ENCODE measurements at places on chromosomes 3 and 15.

- no peak for DNase-seq
Observed at GRCh38 chr3:141231952-141232823, 563 bp downstream of the PXYLP1 start.

DNA sequence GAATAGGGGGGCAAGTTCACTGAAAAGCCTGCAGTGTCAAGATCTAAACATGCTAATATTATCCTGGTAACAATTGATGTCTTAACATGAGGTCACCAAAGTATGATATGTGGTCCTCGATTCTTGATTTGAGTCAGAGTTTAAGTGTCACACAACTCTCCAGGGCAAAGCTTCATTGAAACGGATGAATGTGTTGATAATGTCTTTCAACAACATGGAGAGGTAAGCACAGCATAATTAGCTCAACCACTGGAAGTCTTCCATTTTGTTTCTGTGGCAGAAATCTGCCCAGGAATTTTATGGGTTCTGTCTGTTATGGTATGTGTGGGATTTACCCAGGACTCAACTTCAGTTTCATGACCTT is 591.5 kb downstream of the ZNF385D start:
- DNase-seq, result no peak

DNA sequence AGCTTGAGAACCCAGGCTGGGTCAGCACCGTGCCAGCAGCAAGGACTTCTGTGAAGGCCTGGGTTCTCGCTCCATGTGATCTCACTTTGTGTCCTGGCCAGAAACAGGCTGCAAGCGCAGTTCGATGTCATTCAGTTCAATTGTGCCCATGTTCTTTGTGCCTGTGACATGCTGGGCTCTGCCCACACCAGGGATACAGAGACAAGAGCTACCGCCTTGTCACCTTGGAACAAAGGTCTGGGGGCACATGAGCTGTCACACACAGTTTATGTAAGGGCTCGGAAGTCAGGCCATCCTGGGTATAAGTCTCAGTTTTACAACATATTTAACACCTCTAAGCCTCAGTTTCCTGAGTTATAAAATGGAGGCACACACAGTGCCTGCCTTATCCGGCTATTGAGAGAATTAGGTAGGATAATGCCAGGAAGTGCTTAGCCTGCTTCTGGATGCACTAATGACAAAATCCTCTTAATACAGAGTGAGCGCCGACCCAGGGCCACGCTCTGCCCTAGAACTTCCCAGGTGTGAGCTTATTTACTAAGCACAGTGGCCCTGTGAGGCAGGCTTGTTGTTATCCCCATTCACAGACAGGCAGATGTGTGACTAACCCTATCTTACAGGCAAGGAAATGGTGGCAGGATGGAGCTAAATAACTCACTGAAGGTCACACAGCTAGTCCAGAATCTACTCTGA is 50.4 kb upstream of the LIMD1 start:
- no peak for DNase-seq

GRCh38 chr3:29679944-29680343 is 399.1 kb downstream of the RBMS3 start:
- DNase-seq, result no peak

- no peak for DNase-seq
Observed at GRCh38 chr3:144344925-144345548, 373.4 kb downstream of the DIPK2A start.

GRCh38 chr3:11624704-11625375 is 18.9 kb downstream of the VGLL4 start:
- DNase-seq, result no peak

DNA sequence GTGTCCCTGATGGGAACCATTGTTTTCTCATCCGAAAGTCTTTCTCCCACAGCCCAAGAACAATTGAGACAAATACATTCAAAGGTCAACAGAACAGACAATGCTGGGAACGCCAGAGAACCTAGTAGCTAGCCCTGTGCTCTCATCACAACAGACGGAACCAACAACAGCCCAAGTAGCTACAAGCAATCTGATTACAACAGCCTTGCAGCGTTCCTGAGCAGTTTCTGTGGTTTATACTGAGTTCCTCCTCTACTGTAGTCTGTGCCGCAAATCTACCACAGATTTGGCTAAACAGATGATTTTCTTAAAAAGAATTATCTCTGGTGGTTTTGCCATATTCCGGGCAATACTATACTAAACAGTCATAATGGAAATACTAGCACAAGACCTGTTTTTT is 435.6 kb downstream of the MECOM start:
- no peak for DNase-seq

DNA sequence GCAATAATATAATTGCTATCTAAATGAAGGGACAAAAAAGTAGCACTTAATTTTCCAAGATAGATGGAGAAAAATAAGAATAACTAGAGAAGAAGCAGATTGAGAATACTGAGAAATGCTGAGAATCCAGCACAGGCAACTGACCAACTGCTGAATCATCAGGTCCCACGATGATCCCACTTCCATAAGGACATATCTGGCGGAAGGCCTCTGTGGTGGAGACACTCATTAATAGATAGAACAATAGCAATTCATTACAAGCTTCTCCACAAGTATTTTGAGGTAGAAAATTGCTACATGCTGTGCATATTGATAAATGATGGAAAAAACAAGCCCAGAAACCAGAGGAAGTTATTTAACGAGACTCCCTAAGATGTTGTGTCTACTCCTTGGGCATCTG is 105.9 kb downstream of the DUT start:
- no peak for DNase-seq

GRCh38 chr3:120563356-120564022 is 32.6 kb upstream of the NDUFB4 start:
- DNase-seq, result no peak

DNA sequence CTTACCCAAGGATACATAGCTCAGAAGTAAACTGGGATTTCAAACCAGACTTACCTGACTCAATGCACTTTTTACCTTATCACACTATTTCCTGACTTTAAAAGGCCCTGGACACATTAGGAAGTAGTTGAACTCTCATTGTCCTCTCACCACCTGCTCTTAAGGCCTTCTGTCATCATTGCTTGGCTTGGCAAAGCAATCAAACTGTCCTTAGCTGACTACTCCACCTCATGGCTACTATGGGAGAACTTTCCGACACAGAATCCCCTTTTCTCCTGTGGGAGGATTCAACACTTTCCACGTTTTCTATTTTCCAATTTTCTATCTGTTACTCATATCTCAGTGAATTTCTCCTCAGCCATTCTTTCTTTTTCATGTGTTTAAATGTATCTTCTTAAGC is 55.4 kb downstream of the ZNF148 start:
- no peak for DNase-seq

GRCh38 chr15:83380059-83380458 is 67.1 kb upstream of the SH3GL3 start:
- no peak for DNase-seq

DNA sequence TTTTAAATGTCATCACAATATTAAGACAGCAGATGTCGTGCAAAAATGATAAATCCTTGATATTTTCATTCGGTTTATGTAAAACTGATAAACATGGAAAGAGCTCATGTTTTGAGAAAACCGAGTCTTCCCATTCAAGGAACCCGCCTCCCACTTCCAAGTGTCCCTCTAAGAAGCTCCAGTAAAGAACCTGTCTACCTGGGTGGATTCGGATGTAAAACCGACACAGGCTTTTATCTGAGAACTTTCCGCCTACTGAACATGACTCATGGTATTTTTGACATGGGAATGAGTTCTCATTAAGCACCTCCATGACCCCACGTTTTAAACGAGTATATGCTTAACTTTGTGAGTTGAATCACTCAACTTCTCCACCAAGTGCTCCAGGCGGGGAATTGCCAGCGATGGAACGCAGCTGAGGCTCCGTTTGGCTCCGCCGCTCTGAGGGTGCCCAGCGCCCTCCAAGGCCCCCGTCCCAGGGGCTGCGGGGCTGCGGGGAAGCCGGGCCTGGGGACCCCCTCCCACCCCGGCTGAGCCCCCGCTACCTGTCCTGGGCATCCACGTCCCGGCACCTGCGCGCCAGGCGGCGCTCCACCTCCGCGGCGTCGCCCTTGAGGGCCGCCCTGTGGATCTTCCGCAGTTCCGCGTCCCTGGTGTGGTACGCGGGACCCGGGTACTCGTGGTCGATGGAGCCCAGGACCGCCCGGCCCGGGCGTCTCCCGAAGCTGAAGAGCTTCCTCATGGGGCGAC is 119.9 kb downstream of the LMLN start:
- DNase-seq, result peak; percentile 34

DNA sequence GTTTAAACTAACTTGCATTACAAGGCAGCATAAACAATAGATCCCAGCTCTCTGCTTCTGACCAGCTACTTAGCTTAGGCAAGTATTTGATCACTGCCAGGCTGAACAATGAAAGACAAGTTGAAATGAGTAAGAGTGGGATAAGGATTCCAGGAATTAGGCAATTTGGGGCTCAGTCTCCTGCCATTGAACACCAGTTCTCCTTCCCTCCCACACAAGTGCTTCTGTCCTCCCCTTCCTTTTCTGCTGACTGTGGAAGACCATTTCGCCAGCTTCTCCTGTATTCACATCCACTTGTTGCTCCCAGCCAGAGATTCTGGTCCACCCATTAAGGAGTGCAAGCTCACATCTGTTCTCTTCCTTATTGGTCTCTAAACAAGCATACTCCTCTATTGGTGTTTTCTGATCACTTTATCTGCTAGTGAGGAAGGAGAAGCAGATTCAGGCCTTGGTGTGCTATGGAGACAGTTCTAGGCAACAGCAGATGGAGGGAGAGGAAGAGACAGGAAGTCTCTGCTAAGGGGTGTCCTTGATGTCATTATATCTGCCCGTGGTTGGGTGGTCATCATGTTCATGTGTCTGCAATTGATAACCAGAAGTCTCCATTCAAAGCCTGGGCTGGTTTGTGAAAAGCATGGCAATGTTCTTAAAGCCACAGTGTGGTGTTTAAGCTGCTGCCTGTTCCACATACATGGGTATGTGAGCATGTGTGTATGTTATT is 121.5 kb downstream of the PLCL2 start:
- DNase-seq, result no peak

DNA sequence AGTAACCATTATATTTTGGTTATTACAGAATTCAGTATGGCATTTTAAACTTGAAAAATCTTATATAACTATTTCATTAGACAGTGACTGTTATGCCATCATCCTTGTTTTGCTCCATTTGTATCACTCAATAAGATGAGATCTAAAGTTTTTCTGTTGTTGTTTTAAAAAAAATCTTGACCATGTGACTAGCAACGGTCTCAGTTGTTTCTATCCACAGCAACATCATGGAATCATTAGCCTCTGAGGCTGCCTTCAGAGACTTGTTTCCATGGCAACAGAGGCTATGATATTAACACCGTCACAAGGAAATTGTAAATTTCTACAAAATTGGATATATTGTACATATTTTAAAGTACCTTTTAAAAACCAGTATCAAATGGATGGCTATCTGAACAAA is 129.8 kb downstream of the DLG1 start:
- no peak for DNase-seq

- DNase-seq, result no peak
Observed at GRCh38 chr15:29805043-29805707, 17.1 kb downstream of the TJP1 start.

GRCh38 chr3:30933478-30934207 is 39.2 kb upstream of the GADL1 start:
- DNase-seq, result no peak

DNA sequence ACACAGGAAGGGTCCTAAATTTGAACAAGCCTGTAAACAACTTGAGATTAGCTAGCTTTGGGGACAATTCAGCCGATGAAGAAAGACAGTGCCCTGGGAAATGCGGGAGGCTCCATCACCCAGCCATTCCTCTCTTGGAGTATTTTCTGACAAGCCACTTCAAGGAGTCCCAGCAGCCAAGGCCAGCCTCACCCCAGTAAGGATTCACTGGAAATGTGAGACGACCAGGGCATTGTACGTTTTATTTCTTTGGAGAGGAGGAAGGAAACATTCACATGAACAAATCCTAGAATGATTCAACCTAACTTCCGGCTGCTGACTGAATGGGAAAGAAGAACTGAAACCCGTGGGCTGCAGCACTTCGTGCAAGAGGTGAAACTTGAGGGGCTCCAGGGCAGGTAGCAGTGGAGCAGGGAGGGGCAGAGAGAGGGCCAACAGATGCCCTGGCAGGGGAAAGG is 116.4 kb upstream of the ARHGEF3 start:
- DNase-seq, result peak; percentile 56

- DNase-seq, result no peak
Observed at GRCh38 chr3:9130345-9131305, 118.8 kb downstream of the SRGAP3 start.

DNA sequence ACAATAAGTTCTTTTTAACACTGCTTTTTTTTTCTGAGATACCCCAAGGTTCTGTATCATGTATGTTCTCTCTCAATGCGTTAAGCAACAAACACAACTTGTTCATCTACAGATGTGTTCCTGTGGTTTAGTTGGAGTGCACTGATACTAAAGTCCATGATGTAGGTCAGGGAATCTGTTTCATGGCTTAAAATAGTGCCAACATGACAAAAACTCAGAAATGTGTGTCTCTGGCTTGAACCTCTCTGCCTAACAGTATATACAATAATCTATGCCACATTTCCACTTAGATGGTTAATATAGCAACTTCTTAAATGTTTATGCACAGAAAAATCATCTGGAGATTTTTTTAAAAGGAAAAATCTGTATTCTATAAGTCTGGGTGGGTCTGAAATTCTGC is 51.1 kb downstream of the TM4SF18 start:
- no peak for DNase-seq

GRCh38 chr15:34514251-34514670 is 69.2 kb downstream of the GOLGA8B start:
- no peak for DNase-seq

- DNase-seq, result no peak
Observed at GRCh38 chr15:40046721-40047414, 7.9 kb upstream of the SRP14 start.

DNA sequence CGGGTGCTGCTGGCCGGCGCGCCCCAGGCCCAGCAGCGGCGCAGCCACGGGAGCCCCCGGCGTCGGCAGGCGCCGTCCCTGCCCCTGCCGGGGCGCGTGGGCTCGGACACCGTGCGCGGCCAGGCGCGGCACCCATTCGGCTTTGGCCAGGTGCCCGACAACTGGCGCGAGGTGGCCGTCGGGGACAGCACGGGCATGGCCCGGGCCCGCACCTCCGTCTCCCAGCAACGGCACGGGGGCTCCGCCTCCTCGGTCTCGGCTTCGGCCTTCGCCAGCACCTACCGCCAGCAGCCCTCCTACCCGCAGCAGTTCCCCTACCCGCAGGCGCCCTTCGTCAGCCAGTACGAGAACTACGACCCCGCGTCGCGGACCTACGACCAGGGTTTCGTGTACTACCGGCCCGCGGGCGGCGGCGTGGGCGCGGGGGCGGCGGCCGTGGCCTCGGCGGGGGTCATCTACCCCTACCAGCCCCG is 777 bp downstream of the LOXL1 start:
- no peak for DNase-seq

DNA sequence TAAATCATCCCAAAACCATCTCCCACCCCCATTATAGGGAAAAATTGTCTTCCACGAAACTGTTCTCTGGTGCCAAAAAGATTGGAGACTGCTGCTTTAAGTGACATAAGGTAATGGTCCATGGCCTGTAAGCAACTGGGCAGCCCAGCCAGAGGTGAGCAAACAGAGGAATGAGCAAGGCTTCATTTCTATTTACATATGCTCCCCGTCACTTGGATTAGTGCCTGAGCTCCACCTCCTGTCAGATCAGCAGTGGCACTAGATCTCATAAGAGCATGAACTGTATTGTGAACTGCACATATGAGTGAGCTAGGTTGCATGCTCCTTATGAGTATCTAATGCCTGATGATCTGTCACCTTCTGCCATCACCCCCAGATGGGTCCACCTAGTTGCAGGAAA is 1159.8 kb upstream of the ALCAM start:
- DNase-seq, result no peak

Data from activated T-cell treated with anti-CD3 and anti-CD28 coated beads for 24 hours (primary cell).